IPS DF 6.9 (cell line): ENCODE measurements at places on chromosomes 2 and 18.

GRCh38 chr2:196372811-196373664 is 201.7 kb upstream of the STK17B start:
- DNase-seq = no peak

DNA sequence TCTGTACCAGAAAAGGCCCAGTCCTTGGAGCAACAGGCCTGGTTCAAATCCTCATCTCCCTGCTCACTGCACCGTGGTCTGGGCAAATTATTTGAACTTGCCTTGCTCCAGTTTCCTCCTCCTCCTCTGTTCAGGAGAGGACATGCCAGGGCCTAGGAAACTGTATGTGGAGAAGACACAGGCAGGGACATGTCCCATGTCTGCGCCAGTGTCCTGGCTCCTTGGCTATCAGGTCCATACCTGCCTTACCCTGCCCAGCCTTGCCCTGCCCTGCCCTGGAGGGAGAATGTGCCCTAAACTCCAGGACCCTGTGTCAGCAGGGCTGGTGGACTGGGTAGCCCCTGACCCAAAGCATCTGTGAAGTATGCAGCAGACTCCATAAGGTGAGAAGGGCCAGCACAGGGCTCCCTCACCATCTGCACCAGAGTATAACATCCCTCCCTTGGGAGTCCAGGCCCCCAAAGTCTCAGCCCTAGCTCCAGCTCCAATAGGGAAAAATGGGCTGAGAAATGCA is 165.3 kb downstream of the GALNT1 start:
- no peak for DNase-seq

DNA sequence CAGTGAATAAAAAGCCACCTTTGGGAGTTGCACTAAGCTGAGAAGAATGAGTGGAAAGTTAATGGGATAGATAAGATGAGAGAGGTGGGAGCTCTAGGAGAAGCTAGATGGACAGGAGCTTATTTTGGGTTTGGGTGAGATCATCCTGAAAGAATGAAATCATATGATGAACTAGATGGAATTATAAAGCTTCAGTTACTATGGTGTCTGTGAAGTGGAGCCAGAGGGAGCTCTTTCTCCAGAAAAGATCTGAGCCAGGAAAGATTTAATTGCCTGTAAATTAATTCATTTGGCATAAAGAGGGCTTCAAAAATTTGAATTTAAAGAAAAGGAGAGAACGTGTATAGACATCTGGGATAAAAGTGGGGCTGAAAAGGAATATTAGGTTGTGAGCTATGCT is 10.3 kb downstream of the DNAH6 start:
- DNase-seq = no peak

DNA sequence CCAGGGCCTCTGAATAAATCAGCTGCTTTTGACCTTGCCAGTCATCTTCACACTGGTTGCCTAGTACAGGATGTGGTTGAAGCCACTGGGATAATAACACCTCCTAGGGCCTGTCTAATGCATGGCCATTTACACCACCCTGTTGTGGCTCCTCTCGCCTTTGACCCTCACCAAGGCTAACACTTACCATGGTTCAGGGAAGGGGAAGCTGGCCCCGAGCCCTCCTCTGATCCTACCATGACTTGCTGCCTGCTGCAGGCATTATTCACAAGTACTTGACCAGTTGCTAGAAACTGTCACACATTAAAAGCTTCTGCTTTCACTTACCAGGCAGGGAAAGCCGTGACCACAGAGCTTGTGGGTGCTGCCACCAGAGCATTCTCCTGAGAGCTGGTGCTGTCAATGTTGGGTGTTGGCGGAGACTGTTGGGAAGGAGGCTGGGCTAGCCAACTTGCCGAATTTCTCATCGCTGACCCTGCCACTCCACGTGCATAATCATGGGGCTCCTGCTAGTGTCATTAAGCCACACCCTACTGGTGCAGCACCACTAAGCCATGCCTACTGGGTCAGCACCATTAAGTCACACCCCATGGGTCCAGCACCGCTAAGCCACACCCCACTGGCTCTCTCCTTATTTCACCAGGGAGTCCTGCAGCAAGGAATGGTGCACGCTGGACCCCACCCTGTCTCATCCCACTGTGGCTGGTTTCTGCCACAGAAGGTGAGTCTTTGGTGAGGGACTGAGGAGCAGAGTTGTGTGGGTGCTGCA is 47.0 kb upstream of the TTC39C start:
- no peak for DNase-seq

DNA sequence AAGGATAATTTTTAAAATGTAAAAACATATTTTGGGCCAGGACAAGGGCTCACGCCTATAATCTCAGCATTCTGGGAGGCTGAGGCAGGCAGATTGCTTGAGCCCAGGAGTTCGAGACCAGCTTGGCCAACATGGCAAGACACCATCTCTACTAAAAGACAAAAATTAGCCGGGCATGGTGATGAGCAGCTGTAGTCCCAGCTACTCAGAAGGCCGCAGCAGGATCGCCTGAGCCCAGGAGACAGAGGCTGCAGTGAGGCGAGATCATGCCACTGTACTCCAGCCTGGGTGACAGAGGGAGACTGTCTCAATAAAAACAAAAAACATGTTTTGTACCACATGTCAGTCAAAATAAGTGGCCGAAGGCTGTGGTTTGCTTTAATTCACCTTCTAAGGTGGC is 122.5 kb downstream of the HDAC4 start:
- no peak for DNase-seq

- DNase-seq = no peak
Observed at GRCh38 chr2:60495041-60495625, 58.3 kb downstream of the BCL11A start.

DNA sequence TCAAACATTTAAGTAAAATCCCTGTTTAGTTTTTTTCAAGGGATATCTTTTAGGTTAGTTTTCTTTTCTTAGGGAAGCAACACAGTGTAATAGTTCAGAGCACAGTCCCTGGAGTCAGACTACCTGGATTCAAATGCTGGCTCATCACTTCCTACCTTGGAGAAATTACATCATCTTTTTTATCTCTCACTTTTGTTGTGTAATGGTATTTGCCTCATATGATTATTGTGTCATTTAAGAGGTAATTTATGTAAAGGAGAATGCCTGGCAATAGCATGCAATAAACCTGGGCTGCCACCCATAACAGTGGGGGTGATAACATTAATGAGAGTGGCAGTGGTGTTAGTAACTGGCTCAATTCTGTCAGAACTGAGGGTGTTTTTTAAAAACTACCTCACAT is 26.3 kb downstream of the ERLEC1 start:
- no peak for DNase-seq

- DNase-seq = no peak
Observed at GRCh38 chr2:8677646-8678592, 3.9 kb upstream of the ID2 start.

DNA sequence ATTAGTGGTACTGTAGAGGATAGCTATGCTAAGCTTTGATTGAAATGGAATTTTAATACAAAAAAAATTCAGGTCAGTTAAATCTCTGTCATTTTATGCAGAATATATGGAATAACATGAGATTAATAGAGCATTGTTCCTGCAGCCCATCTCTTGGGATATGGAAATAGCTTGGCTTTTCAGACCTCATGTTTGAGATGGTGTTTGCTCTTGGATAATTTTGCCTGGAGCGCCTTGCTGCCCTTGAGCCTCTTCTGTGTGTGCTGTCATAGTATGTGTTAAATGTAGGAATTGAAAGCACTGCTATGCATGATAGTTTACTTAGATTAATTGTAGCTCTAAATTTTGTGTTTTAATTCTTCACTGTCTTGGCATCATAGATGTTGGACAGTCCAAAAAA is 27.7 kb downstream of the GALNT1 start:
- no peak for DNase-seq

- DNase-seq = no peak
Observed at GRCh38 chr2:143300536-143300935, 171.3 kb downstream of the ARHGAP15 start.

- no peak for DNase-seq
Observed at GRCh38 chr18:69590150-69590549, 189.5 kb downstream of the DOK6 start.

GRCh38 chr2:131035112-131035825 is 58.0 kb downstream of the FAM168B start:
- no peak for DNase-seq

- no peak for DNase-seq
Observed at GRCh38 chr2:144607891-144608521, 88.1 kb upstream of the ZEB2 start.

DNA sequence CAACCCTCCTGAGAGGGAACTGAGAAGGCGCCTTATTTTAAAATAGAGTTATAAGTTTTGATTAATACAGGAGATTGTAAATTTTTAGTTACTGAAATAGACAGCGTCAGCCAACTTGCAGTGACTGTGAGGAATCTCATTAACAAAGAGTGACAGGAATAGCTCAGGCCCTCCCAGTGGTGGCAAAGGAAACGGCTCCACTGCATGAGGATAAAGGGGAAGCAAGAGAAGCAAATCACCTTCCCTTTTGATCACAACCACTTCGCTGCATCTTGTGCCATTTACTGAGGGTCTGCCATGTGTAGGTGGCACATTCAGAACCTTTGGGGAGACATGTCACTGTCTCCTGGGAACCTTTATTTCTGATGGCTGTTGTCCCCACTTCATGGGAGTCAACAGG is 612.4 kb upstream of the RAB6C start:
- DNase-seq = no peak

DNA sequence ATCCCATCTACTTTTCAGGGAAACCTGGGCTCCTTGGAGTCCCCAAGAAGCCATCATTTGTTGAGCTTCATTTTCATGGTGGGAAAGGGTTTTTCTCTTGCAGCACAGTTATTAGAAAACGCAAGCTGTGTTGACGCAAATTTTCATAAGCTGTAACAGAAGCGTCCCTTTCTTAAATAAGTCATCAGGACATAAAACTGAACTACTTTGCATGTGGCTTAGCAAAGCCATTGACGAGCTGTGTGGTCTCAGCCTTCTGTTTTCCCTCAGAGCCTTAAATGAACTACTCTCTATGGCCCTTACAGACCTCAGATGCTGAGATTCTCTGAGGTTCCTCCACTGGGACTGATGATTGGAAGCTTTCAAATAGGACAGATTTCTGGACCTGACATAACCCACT is 85.1 kb downstream of the ARL4C start:
- DNase-seq = no peak

GRCh38 chr2:9285385-9285920 is 78.8 kb downstream of the ASAP2 start:
- no peak for DNase-seq

DNA sequence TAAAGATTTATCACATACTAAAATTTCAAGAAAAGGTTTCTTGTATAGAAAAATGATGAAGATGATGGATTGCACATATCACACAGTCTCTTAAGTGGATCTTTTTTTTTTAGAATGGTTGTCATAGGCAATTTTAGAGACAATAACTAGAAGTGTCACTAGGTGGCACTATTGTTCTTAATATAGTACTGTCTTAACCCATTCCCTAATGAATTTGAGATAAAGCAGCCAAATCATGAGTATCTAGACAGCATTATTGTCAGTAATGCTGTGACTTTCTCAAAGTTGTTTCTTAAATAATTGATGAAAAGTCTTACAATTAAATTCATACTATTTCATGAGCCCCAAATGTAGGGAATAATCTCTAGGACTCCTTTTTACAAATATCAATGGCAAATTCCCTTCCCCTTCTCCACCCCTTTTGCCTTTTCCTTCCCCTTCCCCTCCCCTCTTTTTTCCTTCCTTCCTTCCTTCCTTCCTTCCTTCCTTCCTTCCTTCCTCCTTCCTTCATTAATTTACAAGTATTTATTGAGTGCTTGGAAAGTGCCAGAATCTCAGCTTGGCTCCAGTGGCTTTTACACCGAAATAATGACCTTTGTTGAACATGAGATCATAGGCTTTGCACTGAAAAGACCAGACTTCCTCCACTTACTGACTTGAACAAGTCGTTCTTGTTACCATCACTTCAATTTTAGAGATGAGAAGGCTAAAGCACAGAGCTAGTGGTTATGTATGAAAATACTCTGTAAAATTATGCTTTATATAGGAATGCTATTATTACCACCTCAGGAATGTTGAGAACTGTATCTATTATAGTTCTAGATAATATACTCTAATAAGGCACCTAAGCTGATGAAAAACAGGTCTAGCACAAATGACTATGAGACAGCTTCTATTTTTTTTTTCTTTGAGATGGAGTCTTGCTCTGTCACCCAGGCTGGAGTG is 19.8 kb downstream of the MYL12B start:
- no peak for DNase-seq

GRCh38 chr2:134120406-134120732 is 133.5 kb upstream of the MGAT5 start:
- DNase-seq = no peak

GRCh38 chr2:207202645-207203044 is 36.9 kb upstream of the KLF7 start:
- DNase-seq = peak; percentile 37

DNA sequence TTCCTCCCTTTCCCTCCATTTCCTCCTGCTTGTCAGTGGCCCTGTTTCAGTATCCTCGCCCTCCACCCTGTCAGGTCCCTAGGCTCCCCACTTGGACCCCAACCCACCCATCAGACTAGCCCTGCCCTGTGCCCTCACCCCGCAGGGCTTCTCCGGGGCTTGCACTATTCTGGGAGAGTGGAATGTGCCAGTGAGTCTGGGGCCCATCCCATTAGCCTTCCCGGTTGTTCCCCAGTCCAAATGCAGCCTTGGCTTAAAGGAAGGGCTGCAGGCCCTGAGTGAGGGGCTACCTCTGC is 45.5 kb downstream of the MYO7B start:
- DNase-seq = no peak

GRCh38 chr2:173149491-173149890 is 73.8 kb downstream of the MAP3K20 start:
- DNase-seq = no peak

- DNase-seq = no peak
Observed at GRCh38 chr18:10400534-10401307, 53.7 kb upstream of the APCDD1 start.

DNA sequence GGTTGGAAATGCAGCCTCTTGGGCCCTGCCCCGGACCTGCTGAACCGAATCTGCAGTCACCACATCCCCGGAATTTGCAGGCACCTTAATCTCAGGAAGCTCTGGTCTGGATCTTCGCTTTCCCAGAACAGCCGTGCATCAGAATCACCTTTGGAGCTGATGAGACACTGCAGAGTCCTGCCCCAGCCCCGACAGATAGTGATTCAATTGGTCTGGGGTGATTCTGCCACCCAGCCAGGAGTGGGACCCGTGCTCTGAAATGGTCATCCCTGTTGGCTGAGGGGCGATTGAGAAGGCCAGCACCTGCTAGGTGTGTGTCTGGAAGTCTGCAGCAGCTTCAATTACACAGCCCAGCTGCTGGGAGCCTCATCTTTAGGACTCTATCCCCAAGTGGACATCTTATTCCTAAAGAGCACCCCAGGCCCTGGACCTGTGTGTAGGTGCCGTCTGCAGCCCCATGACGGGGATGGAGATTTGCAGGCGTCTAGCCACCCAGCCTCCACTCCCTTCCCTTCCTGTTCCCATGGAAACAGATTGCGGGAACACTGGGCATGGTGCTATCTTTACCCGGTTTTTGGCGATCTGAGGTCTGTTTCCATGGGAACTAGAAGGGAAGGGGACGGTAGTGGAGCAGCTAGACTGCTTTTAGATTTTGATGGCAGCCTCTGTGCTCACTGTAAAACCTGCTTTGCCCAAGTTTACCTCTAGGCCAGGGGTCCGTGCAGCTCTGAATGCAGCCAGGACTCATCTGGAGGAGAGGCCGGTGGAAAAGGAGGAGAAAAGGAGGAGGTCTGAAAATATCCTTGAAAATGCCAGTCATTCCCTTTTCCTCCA is 156.1 kb downstream of the LDLRAD4 start:
- DNase-seq = no peak
